Prostate gland (tissue), 2 donors: ENCODE measurements at places on chromosomes 2 and 18. TPM values are rescaled to one million over a fixed set of nuclear protein-coding genes. Genes with fewer than 3 reads are reported as not detected.

The UGT1A10 gene
- not detected for total RNA-seq

DNA sequence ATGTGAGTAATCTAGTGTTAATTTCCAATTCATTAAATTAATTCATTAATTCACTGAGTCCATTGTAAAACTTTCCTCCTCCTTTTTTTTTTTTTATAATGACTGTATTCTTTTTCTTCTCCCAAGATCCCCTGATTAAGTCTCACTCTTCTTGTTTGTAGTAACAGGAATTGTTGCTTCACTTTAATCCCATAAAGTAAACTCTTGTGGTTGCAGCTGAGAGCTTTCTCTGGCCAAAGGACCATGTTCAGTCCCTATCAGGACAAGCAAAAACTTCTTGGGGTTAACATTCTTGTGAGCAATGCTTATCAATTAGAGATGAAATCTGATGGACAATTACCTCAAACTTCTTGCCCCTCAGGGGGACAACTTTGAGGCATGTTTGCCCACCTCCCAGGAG, 400.2 kb upstream of the SPHKAP start:
- DNase-seq, result no peak

DNA sequence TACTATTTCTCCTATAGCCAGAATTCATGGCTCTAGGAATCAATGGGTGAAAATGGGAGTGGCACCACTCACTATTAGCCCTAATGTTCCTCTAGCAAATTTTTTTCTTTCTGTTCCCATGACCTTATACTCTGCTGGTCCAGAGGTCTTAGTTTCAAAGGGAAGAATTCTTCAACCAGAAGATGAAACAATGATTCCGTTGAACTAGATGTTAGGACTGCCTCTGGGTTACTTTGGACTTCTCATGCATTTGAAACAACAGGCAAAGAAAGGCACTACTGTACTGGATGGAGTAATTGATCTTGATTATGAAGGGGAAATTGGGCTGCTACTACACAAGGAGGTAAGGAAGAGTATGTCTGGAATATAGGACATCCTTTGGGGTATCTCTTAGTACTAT, 18.6 kb upstream of the ADCYAP1 start:
- no peak for DNase-seq

DNA sequence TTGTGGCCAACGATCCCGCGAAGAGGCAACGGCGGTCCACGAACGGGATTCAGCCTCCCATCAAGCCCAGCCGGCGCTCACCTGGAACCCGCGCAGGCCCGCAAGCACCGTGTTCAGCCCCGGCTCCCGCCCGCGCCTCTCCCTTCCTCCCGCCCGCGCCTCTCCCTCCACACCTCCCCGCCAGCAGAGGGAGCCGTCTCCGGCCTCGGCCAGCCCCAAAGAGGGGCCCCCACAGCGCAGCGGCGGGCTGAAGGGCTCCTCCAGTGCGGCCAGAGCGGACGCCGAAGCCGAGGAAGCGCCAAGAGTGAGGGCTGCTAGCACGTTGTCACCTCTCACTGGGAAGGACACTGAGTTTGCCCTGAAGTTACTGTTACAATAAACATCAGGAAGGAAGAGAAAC, 55.3 kb upstream of the LAPTM4A start:
- peak; percentile 26 for DNase-seq

- DNase-seq, result no peak
These were observed 51.5 kb upstream of the PHLPP1 start for GRCh38 chr18:62663731-62664336.
